ENCODE measurements at places on chromosomes 13 and 19.

DNA sequence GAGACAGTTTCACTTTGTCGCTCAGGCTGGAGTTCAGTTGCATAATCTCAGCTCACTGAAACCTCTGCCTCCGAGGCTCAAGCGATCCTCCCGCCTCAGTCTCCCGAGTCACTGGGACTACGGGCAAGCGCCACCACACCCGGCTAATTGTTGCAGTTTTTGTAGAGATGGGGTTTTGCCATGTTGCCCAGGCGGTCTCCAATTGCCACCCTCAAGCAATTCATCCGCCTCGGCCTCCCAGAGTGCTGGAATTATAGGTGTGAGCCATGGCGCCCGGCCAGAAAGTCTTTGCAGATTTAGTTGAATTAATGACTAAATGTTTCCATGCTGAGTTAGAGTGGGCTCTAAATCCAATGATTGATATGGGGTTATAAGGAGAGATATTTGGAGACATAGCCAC is 4.5 kb upstream of the CADM4 start:
- DNase-seq: no peak

GRCh38 chr19:45234089-45234869 is 10.9 kb downstream of the EXOC3L2 start:
- no peak for DNase-seq

DNA sequence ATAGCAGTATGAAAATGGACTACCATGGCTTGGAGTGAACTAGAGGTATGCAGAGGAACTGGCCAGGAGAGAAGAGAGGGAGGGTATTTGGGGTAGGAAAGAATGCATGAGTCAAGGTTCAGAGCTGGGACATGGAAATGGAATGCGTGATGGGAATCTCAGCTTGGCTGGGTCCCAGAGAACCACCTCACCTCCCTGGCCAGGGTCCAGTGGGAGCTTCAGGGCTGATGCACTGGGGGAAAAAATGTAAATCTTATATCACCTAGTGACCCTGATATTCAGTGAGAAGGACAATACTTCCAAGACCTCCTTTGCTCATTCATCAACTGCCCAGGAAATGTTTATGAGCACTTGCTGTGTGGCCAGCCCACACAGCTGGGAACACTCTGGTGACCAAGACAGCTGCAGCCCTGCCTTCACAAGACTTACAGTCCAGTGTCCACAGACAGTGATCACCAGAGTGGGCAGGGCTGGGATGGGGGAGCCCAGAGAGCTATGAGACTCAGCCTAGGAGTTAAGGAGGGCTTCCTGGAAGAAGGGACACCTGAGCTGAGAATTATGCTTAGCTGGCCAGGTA is 12.8 kb downstream of the IGSF23 start:
- DNase-seq: peak; percentile 90

DNA sequence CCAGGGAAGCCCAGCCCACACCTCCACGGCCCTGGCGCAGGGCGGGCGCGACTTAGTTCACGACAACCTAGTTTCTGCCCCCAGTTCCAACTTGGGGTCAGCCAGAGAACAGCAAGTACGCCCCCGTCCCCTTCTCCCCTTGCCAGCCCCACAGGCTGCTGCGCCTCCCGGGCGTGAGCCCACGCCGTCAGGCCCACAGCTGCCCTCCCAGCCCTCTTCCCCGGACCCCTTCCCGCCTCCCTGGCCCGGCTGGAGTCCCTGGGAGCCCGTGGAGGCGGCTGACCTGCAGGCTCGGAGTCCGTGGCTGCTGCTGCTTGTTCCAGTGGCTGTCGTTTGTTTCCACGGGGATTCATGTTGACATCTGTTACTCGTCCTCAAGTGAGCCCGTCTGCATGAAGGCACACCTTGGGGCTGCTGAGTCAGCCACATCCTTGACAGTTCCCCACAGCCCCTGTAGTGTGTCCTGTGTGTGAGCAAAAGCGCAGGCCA is 86.0 kb downstream of the ATP11A start:
- no peak for DNase-seq

DNA sequence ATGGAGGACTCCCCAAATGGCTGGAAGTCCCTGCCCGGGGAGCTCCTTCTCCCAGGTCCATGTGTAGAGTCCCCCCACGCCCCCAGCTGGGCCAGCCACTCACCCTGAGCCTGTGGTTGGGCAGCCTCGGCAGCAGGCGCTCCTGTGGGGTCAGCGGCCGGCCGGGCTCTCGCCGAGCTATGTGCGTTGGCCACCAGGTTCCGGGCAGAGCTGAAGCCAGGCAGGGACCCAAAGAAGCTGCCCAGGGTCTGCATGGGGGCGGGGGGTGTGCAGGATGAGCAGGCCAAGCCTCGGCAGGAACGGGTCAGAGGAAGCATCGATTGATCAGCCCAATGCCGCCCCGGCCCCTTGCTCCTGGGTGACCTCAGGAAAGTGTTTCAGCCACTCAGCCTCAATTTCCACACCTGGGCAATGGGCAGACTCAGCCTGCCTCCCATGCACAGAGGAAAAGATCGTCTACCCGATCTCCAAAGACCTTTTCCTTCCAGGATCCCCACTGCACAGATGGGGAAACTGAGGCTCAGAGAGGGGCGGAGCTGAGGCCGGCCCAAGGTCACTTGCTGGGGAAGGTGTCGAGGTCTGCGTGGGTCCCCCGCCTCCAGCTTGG is 732 bp downstream of the PLIN4 start:
- DNase-seq: no peak

DNA sequence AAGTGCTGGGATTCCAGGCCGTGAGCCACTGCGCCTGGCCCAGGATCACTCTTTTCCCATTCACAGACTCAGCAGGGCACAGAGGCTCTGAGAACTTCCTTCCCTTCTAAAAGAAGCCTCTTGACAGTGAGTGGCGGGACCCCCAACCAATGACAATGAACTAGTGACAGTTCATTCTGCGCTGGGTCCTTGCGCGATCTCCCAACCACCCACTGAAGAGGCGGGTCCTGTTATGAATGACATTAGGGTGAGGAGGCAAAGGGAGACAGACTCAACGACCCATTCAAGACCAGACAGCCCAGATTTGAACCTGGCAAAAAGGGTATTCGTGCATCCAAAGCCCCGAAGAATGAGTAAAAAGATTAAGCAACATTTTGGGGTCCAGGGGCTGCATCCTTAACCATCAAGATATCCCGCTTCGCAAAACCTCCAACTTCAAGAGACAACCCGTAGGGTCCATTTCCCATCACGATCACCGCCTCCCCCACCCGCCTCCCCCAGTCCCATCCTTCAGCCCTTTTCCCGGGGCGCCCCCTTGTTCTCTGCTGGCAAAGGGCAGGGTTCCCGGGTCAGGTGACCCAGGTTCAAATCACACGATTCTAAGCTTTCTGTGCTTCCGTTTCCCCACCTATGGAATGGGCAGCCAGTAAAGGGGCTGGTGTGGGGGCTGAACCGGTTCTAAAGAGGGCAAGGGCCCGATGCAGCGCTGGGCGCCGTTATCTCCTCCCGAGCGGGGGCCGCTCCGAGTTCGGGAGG is 719 bp downstream of the SUGP2 start:
- peak; percentile 75 for DNase-seq

GRCh38 chr19:912181-913079 is 589 bp downstream of the R3HDM4 start:
- peak; percentile 36 for DNase-seq

- DNase-seq: no peak
Measured at GRCh38 chr13:94993616-94994015, 281.3 kb upstream of the SOX21 start.

GRCh38 chr13:26557051-26557392 is 461 bp upstream of the WASF3 start:
- no peak for DNase-seq

DNA sequence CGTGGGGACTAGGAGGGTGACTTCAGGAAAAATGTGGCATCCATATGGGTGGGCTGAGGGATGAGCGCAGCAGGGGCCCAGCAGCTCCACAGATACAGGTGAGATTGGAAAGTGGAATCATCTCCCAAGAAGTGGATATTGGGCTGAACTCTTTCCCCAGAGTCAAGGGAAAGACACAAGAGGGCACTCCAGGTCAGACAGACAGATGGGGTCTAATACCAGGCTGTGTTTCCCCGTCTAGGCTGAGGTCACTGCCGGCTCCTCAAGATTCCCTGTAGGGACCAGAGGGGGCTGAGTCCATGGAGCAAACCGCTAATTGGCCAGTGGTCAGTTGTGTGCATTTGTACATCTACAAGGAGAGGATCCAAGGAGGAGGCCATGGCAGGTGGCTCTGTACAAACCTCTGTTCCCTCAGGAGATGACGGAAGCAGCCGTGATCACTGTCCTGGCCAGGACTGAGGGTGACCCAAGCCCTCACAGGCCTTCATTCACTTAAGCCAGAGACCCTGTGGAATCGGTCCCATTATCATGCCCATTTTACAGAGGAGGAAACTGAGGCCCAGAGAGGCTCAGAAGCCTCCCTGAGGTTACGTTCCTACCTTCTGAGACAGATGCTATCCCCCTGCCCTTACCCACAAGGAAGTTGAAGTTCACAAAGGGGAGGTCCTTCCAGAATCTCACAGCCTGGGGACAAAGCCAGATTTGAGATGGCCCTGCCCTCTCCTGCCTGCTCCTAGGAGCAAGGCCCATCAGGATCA is 14.9 kb upstream of the IGLON5 start:
- no peak for DNase-seq

DNA sequence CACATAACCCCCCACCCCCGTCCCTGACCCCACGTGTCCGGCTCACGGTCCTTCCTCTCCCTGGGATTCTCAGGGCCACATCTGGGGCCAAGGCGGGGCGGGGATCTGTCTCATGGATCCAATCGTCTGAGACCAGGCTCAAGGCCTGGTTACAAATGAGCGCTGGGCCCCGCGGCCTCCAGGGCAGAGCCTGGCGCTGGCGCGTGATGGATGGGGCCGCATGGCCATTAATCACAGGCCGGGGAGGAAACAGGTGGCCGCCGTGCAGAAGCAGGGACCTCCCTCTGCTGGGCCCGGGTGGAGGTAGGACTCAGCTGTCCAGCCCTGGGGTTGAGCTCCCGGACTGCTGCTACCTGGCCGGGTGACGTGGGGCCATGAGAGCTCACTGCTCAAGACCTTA is 5.8 kb upstream of the TLE5 start:
- no peak for DNase-seq

GRCh38 chr19:22052644-22053013 is 345 bp downstream of the ZNF257 start:
- DNase-seq: no peak

- DNase-seq: peak; percentile 55
Measured at GRCh38 chr19:17479325-17479791, 9.0 kb downstream of the SLC27A1 start.

- DNase-seq: no peak
Measured at GRCh38 chr13:98844021-98844420, 91.5 kb upstream of the SLC15A1 start.

Data from mammary epithelial cell (primary cell).